ENCODE measurements at places on chromosomes 3 and 15. TPM values are rescaled to one million over a fixed set of nuclear protein-coding genes. Genes with fewer than 3 reads are reported as not detected.

GRCh38 chr15:90165659-90166489, 35.3 kb upstream of the SEMA4B start:
- DNase-seq = peak; percentile 90

GRCh38 chr3:54863366-54863765, 64.5 kb downstream of the LRTM1 start:
- DNase-seq = no peak

The SLC2A2 gene
- total RNA-seq = not detected

- no peak for DNase-seq
Observed at GRCh38 chr3:62370112-62370857, 3.1 kb downstream of the FEZF2 start.
